ENCODE measurements at places on chromosomes 13 and 19.

DNA sequence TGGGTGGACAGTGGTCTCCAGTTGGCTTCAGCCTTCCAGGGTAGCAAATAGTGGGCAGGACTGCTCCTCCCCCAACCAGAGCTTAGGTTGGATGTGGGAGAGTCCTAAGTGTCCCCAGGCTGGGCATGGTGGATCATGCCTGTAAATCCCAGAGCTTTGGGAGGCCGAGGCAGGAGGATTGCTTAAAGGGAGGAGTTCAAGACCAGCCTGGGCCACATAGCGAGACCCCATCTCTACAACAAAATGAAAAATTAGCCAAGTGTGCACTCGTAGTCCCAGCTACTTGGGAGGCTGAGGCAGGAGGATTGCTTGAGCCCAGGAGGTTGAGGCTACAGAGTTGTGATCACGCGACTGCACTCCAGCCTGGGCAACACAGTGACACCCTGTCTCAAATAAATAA lies 7.4 kb downstream of the RRAS start:
- DNase-seq, result no peak

DNA sequence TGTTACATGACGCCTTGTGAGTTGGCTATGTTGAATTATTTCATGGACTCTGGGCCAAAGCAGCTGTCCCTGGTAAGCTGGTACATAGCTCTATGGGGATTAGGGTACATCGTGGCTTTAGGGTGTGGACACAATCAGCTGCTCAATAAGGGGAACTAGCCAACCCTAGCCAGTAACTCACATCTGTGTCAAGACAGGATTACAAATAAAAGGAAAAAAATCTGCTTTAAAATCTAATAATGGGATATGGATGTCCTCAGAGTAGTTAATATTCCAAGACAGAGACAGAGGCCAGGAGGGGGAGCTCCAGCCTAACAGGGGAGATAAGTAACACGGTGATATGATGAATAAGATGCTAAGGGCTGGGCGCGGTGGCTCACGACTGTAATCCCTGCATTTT lies 21.1 kb upstream of the ZNF766 start:
- no peak for DNase-seq

DNA sequence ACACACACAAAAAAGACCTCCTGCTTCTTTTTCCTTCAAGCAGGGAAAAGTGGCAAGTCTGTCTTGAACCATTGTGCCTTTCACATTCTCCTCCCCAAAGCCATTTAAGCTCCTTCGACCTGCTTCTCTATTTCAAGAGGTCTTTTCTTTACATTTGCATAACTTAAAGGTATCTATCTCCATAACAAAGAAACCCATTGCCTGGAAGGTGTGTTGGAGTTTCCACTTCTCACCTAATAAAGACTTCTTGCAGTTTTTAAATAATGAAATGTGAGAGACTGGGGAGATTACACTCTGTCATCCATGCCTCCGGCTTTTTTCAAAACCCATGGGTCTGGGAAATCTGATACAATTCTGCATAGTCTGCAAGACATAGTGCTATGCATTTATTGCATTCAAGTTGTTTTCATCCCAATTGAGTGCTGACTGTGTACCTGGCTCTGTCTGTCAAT lies 41.8 kb upstream of the NBEA start:
- no peak for DNase-seq

DNA sequence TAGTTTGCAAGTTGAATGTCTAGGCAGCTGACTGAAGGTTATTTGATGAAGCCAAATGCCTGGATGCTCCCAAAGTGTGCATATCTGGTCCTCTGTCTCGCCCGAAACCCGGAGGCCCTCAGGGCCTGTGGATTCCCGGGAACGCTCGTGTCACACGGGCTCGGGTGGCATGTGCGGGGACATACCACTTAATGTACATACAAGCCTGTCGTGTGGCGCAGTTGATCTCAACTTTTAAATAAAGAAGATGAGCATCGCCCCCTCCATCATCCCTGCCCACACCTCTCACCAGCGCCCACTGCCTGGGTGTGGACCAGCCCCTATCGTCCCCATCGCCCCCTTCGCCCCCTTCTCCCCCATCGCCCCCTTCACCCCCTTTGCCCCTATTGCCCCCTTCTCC lies 33.9 kb downstream of the ATP11A start:
- no peak for DNase-seq

DNA sequence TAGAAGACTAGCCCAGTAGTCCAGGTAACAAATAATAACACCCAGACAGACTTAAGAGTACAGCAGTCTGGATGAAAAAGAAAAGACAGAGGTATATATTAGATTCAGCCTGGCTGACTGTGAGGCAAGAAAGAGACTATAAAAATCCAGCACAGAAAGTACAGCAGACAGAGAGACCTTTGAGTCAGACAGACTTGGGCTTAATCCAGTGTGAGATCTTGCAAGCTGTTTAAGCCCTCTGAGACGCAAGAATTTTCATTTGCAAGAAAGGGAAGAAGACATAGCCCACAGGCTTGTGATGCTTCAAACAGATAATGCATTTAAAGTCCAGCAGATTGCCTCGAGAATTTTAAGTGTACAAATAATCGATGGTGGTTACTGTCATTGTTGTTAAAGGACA lies 471.4 kb downstream of the LIG4 start:
- DNase-seq, result no peak

DNA sequence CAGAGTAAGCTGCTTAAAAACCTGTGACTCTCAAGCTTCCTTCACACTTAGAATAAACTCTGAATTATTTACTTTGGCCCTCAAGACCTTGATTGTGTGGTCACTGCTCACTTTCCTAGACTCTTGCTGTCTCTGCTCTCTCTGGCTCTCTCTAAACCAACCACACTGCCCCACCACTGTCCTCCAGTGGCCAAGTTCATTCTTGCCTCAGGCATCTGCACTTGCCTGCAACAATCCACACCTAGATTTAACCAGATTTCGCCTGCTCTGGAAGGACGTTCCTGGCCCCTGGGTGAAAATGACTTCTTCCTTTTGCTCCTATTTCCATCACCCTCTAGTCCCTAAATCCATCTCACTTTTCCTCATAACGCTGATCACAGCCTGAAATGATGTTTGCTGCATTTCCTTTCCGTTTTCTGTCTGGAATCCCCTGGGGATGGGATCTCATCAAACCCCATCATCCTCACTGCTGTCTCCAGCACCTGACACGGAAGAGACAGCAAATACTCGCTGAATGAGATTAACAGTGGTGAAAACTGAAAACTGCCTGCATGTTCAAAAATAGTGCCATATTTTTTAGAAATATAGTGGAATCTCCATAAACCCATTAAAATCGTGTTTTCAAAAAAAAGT lies 232.6 kb downstream of the UQCRFS1 start:
- DNase-seq, result no peak

- DNase-seq, result no peak
Measured at GRCh38 chr13:87122551-87122950, 548.6 kb upstream of the SLITRK5 start.

DNA sequence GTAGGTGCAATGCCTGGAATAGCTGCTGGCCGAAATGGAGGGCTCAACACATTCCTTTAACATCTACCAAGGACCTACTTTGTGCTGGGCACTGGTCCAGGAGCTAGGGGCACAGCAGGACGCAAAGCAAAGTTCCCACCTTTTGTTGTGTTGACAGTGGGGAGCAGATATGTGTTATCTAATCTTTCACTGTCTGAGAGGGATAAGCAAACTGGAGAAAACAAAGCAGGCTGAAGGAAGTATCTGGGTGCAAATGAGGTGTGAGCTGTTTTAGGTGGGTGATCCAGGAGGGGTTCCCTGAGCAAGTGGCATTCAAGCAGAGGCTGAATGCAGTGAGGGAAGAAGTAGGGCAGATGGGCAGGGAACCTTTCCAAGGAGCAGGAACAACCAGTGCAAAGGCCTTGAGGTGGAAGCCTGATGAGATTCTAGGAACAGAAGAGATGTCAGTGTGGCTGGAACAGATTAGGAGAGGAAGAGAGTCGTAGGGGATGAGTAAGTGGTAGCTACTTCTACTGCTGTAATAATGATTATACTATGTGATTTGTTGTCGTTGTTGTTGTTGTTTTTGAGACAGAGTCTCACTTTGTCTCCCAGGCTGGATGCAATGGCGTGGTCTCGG lies 2.2 kb upstream of the PLAUR start:
- DNase-seq, result no peak

DNA sequence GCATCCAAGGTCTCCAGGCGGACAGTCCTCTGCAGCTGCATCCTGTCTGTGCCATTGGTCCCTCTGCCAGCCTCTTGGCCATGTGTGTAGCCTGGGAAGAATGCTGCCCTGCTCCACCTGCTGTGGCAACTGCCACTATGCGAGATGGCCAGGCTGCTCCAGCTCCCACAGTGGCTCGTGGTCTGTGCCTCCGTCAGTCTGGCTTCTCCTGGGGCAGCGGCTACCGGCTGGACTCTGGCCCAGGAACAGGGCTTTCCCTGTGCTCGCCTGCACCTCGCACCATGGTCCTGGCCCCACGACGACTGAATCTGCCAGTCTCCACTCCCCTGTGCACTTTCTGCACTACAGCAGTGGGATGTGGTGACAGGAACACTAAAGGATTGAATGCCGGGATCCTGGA lies 26.7 kb upstream of the FFAR2 start:
- DNase-seq, result no peak

DNA sequence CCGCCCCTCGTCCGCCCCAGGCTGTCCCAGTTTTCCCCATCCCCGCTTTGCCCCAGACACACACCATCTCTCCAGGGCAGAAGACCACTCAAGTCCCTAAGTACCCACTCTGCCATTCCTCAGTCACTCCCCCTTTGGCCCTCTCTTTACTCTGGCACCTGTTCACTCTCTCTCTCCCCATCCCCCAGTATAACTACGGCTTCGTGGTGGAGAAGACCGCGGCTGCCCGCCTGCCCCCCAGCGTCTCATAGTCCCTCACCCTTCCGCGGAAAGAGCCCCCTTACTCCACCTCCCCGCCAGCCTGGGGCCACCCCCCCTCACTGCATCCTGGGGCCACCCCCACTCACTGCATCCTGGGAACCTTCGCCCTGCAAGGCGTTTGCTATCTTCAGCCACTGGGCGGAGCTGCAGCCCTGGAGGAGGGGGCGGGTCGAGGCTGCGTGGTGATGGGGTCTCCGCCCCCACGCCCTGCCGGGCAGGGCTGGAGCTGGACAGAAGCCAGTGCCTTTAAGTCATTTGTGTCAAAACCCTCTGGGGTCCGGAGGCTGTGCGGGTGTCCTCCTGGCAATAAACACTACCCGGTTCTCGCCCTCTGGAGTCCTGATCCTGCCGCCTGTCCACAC lies 5.0 kb downstream of the MVB12A start:
- no peak for DNase-seq

DNA sequence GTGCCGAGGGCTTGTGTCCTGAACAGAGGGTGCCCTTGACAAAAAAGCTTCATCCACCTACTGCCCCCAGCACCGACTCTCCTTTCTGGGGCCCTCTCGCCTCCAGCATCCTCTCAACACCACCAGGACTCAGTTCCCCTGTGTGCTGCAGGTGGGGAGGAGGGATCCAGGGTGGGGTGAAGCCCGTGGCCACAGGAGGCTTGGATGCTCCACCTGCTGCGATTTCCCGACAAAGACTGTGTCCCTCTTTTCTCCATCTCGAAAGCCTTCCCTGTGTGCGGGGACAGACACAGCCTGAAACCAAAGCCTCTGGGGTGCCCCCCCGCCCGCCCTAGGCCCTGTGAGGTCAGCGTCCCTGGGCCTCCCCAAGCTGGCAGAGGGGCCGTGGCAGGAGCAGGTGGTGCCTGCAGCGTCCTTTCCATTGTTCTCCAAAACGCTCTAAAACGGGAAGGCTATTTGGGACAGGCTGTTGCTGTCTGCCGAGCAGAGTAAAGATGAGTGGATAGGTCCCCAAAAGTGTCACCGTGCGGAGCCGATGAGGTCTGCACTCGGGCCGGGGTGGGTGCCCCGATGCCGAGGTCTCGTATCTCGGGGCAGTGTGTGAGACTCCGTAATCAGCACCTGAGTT lies 185.7 kb downstream of the PTPRS start:
- no peak for DNase-seq

- DNase-seq, result no peak
Measured at GRCh38 chr19:56156768-56157167, 15.7 kb downstream of the ZNF444 start.

DNA sequence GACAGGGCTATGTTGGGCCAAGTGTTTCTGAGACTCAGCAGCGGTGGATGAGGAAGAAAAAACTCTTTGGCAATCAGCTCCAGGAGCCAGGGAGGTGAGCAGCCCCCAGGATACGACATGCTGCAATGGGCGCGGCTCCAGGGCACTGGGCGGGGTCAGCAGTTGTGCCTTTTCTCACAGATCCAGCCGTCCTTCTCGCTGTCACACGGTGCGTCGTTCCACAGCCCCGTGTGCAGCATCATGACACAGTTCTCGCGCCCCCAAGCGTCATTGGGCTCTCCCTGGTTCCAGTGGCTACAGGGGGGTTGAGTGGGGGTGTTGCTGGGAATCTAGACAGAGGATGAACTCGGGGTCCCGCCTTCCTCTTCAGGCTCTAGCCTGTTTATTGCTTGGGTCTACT lies 2.7 kb downstream of the CLEC4G start:
- no peak for DNase-seq

DNA sequence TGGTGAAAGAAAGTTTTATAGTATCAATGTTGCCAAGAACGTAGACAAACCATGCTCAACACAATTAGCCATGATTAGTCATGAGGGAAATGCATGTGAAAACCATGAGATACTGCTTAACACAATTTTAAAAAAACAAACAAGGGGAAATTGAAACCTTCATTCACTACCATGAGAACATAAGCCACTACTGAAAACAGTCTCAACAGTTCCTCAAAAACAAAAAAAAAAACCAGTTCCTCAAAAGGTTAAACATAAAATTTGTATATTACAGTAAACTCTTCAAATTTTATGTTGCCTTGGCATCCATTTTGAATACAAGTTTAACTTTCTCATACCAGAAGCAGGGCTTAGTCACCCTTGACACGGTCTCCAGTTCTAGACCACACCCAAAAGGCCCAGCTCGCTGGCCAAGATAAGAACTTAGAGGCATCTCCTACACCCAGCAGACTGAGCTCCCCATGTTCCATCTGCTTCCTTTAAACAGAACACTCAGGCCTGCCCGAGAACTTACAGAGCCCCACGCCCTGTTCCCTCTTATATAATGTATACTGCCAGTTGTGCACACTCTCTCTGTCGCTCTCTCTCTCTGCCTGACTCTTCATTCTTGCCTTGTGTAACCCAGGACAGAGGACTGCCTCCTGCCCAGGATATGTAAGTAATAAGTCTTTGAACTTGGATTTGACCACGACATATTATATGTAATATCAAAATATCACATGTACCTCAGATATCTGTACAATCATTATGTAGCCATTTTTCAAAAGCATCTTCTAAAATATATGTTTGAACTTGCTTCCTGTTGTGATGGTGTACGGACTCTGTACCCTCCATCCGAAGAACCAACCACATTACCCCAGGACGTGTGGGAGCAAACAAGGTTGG lies 67.4 kb downstream of the STK24 start:
- DNase-seq, result peak; percentile 75

- DNase-seq, result no peak
Measured at GRCh38 chr13:70108356-70109105, at the start of gene KLHL1. Gene KLHL1, minus strand, starts transcription at chr13:70108452. Its CDS starts 753 bp downstream, at chr13:70107699.

DNA sequence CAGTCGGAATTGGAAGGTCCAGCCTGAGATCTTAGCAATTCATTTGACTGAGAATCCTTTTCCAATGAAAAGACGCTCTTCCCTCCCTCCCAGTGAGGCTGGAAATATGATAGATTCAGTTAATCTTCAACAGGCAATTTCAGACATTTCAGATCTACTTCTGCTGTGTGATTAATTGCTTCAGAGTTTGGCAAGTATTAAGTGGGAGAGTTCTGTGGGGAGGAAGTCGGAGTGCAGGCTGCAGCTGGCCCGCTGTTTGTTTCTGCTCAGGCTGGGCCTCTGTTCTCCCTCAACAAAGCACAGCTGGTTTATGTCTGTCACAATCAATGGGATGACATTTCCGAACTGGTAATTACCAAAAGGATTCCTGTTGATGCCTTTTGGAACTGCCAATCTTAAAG lies 178.2 kb downstream of the NDFIP2 start:
- DNase-seq, result no peak

- DNase-seq, result no peak
Measured at GRCh38 chr13:80523134-80523533, 182.2 kb upstream of the SPRY2 start.
